K562 (cell line): ENCODE measurements at places on chromosomes 6 and 20.

DNA sequence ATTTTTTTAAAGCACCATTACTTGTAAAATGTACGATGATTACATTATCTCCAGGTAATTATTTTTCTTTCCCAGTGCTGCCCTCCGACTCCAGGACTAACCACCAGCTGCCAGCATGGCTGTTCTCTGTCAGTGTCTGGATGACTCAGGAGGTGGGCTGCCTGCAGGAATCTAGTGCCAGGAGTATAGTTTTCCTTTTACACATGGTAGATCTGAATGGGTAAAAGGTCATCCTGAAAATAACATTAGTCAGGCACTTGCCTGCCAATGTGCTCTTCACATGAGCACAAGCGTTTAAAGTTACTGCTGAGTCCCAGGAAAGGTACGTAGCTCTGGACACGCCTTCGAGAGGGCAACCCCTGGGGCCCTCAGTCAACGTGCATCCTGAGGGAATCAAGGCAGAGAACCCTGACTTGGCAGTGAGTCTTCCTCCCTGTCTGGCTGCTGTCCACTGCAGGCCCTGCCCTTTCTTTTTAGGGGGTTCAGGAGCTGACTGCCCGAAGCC is 2.4 kb downstream of the DYNLT1 start:
- DNase-seq = no peak

GRCh38 chr6:130041594-130041993 is 23.2 kb downstream of the L3MBTL3 start:
- DNase-seq = no peak

DNA sequence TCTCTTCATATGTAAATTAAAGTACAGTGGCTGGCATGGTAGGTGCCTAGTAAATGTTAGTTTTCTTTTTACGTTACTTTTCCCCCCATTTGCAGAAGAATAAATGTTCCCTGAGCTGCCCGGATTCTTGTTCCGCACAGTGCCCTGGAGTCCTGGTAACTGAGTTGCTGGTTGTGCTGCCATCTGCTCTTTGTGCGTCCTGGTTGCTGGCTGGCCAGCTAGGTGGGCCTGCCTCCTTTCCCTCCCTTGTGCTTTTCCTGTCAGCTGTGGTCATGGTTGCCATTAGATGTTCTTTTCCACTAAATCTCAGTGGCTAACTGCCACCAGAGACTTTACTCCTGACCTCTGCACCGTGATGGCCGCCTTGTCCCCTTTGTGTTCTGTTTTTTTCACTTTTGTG is 28.6 kb downstream of the CEP43 start:
- no peak for DNase-seq

DNA sequence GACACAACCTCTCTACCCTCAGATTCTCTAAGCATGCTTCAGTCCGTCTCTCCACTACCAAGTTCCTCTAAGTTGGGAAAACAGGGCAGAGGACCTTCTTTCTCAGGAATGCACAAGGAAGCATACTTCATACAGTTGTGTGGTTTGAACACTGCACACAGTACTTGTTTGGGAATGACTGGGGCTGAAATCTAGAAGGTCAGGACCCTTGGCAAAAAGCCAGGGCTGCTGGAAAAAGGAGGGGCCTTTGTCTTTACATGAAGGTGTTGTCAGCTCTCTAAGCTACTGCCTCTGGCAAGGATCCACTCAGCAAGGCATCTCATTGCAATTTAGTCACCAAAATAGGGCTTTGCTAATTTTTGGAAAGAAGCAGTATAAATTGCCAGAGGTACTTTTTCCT is 20.7 kb upstream of the HEY2 start:
- DNase-seq = no peak

DNA sequence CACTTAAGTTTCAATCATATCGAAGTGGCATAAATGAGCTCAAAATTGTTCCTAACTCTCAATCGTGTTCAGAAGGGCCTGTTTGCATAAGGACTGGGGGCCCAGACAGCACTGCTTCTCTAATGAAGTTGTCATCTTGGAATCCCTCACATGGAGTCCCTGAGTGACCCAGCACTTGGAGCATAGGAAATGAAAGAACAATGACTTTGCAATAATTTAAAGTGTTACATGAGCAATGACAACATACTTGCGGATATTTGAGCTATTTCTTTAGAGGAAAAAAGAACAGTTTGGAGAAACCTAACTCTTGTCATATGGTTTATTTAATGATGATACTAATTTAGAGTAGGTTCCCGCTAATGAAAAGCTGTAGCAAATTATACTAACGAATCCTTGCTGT is 239.9 kb downstream of the TSHZ2 start:
- DNase-seq = peak; percentile 16

- peak; percentile 57 for DNase-seq
Measured at GRCh38 chr6:15266423-15266996, 20.6 kb downstream of the JARID2 start.

- no peak for DNase-seq
Measured at GRCh38 chr6:89690944-89691324, 52.4 kb upstream of the LYRM2 start.

DNA sequence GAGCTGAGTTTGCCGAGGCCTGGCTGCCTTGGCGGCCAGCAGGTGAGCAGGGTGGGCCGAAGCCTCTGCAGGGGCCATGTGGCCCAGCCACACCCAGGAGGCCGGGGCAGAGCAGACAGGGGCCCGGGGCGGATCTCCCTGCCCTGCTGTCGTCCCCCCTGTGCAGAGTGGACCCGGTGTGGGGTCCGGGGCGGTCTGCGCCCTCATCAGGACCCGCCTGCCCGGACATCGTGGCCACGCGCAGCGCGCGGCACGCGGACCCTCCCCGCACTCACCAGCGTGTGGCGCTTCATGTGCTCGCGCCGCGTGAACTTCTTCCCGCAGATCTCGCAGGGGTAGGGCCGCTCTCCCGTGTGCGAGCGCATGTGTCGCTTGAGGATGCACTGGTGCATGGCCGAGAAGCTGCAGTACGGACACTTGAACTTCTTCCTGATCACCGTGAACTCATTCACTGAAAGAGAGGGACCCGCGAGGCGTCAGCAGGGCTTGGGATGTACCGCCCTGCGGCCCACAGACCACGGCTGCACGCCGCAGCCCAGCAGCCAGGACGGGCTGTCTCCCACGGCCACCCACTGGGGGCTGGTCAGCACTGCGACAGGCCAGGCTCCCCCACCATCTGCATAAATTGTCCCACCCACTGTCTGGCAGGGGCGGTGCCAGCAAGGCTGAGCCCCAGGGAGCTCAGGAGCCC is 13.0 kb downstream of the SLC2A4RG start:
- peak; percentile 64 for DNase-seq

GRCh38 chr20:62561182-62561581 is 81.1 kb upstream of the SLCO4A1 start:
- no peak for DNase-seq

- DNase-seq = peak; percentile 46
Measured at GRCh38 chr20:50728486-50728980, 2.8 kb upstream of the PARD6B start.

DNA sequence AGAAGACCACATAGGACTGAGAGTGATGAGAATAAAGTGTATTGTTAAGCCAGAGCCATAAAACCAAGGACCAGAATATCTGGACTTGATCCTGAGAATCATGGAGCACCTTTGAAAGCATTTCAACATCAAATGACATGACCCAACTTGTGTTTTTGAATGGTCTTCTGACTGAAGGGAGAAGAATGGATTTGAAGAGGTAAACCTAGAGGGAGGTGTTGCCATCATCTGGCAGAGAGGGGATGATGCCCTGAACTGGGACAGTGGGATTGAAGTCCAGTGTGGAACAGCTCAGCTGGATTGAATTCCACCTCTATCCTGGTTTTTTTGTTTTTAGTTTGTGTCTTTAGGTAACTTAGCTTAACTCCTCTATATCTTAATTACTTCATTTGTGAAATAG is 570.0 kb downstream of the TBC1D32 start:
- DNase-seq = no peak

GRCh38 chr20:9441948-9442347 is 72.4 kb upstream of the LAMP5 start:
- no peak for DNase-seq

GRCh38 chr6:15987569-15987968 is 141.3 kb upstream of the MYLIP start:
- DNase-seq = peak; percentile 80

- DNase-seq = no peak
Measured at GRCh38 chr20:6040958-6041807, 12.7 kb downstream of the LRRN4 start.

- DNase-seq = peak; percentile 41
Measured at GRCh38 chr6:135181333-135182070, 394 bp downstream of the MYB start.

- DNase-seq = no peak
Measured at GRCh38 chr20:59575653-59576052, 28.7 kb upstream of the PHACTR3 start.

- no peak for DNase-seq
Measured at GRCh38 chr6:108982154-108983113, 112.2 kb downstream of the SESN1 start.

- DNase-seq = no peak
Measured at GRCh38 chr6:63805345-63805744, 169.7 kb downstream of the PHF3 start.

DNA sequence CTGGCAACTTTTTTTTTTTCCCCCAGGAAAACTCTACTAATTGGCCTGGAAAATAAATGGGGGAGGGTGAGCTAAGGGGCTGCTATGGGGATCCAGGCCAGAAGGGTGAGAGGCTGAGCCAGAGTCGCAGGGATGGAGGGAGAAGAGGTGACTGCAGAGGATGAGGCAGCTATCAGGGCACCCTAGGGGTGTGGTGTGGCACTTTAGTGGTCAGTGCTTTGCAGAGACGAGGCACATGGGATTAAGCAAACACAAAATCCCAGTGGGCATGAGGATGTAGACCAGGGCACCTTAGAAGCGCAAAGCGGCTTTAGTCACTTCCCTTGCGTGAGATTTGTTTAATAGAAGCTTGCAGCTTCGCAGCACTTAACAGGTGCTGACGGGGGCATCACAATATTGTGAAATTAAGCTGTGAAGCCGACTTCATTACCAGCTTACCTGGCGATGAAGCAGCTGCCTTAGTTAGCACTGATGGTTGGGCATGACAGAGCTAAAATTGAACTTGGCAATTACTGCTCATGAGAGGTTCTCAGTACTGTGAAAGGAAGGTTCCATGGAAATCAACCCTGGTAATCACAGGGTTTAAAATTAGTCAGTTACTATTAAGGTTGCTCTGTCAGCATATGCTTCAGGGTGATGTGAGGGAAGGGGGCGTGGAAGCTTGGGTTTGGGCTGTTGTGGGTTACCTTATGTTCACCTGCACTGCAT is 26.0 kb downstream of the TOX2 start:
- no peak for DNase-seq

GRCh38 chr6:44842616-44843015 is 455.1 kb downstream of the CDC5L start:
- no peak for DNase-seq

DNA sequence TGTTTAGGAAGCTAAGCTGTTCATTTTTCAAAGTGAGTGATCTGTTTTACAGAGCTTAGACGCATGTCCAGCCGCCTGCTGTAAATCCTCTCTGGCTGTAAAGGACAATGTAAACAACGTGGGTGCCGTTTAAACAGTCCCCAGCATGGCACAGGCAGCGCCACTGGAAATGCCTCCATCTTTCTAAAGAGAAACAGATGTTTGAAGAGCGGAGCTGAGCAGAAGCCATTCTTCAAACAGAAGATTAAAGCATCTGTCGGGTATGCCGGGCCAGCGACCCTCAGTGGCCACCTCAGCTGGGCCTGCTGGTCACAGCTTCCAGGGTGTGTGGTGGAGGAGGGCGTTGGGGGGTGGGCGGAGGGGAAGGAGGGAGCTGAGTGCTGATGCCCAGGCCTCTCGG is 138.6 kb downstream of the ERMARD start:
- DNase-seq = no peak

DNA sequence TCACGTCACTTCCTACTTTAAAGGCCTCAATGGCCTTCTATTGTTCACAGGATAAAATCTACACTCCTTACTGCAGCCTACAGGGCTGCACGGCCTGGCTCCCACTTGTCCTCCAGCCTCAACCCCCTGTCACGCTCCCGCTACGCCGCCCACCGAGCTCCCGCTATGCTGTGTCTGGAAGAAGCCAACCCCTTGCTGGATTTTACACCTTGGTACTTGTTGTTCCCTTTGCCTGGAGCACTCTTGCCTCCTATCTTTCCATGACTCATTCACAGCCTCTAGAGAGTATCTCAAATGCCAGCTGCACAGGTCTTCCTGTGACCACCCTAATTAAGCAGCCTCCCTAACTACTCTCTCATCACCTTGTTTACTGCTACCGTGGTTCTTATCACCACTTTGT is 259.9 kb downstream of the PRKN start:
- DNase-seq = no peak

GRCh38 chr6:98358173-98358572 is 476.2 kb upstream of the POU3F2 start:
- no peak for DNase-seq

DNA sequence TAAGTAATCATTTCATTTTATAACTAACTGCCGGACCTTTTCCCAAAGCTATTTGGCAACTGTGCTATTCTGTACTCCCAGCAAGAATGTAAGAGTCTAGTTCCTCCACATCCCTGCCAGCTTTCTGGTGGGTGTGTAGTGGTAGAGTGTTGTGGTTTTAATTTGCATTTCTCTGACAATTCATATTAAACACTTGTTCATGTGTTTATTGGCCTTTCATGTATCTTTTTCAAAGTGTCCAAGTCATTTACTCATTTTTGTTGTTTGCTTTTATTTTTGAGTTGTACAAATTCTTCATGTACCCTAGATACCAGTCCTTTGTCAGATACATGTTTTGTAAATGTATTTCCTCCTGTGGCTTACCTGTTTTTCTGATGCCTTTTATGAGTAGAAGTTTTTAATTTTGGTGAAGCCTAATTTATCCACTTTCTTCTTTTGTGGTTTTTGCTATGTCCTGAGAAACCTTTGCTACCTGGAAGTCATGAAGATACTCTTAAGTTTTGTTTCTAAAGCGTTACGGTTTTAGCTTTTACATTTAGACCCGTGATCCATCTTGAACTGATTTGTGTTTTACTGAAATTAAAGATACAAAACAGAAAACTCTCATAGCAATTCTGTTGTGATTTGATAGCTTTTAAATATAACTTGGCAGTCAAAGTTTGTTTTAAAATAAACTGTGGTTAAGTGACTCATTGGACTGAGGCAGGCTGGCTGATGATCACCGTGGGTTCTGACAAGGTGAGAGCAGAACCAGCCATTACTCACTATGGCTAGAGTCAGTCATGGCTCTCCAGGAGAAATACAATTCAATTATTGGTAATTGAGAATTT is 8.0 kb downstream of the MYLIP start:
- no peak for DNase-seq

DNA sequence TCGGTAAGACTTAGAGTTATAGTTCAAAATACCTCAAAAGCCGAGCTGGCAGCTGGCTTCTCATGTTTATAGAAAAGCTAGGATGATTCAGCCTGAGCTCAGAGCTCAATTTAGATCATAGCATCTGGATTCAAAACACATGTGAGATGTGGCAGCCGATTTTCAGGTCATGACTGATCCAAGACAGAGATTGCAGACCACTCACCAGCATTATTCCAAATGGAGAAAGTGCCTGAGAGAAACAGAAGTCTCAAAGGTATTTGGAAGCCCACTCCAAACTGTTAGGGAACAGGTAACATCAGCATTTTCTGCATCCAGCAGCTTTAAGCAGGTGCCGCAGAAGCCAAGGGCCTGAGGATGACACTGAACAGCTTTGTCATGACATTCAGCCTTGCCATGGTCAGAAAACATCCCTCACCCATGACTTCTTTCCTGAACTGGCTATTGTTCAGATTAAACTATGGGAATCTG is 102.2 kb downstream of the BACH2 start:
- DNase-seq = no peak

GRCh38 chr6:34709386-34709785 is 12.8 kb upstream of the ILRUN start:
- DNase-seq = no peak

- no peak for DNase-seq
Measured at GRCh38 chr20:17956099-17956685, 12.4 kb downstream of the SNX5 start.
